ENCODE measurements at places on chromosomes 7 and 10. TPM values are rescaled to one million over a fixed set of nuclear protein-coding genes. Genes with fewer than 3 reads are reported as not detected.

DNA sequence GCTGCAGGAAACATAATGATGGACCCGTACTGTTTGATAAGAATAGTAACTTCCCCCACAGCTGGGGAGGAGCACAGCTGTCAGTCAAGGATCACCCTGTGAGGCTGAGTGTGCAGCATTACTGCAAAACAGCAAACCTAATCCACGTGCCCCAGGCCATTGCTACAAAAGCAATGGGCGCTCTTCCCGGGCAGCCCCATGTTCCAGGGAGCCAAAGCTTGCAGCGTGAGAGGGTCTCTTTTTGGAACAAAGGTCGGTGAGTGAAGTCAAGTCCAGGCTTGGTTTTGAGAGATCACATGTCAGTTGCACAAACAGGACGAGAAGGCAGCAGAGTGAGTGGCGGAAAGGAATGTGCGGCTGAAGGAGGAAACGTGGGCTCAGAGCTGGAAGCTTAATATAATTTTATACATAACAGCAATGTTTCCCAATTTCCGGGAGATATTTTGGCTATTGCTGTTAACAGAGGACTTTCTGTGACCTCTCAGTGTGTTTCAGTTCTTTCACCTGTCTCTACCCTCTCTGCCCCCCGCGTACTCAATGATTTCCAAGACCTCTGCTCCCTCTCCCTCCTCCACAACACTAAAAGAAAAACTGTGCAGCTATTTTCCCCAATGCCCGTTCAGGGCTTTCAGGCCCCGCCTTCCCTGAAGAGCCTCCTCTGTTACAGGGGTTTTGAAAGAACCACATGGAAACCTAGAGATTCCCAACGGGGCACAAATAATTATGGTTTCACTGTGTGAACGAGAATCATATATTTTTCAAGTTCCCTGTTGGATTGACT, 128.9 kb downstream of the MTPAP start:
- H3K27ac ChIP-seq: no peak overlapping the region
- peaks cover 12% of the 10 kb centered on the region for H3K4me1 ChIP-seq
- peaks cover under 1% of the 10 kb centered on the region for H3K27me3 ChIP-seq
- peak overlapping the region; percentile 54 for H3K4me3 ChIP-seq

Gene TMEM270
- not detected for total RNA-seq

GRCh38 chr7:130938661-130939060, 204.7 kb upstream of the KLF14 start:
- H3K36me3 ChIP-seq: peaks cover 4% of the 10 kb centered on the region
- no peak overlapping the region for H3K4me3 ChIP-seq

- H3K4me3 ChIP-seq: no peak overlapping the region
- no peak overlapping the region for H3K27ac ChIP-seq
- peaks cover 20% of the 10 kb centered on the region for H3K4me1 ChIP-seq
- no peaks in the 10 kb centered on the region for H3K27me3 ChIP-seq
- DNase-seq: no peak
Measured at GRCh38 chr7:116924741-116925140, 28.6 kb upstream of the ST7 start.

DNA sequence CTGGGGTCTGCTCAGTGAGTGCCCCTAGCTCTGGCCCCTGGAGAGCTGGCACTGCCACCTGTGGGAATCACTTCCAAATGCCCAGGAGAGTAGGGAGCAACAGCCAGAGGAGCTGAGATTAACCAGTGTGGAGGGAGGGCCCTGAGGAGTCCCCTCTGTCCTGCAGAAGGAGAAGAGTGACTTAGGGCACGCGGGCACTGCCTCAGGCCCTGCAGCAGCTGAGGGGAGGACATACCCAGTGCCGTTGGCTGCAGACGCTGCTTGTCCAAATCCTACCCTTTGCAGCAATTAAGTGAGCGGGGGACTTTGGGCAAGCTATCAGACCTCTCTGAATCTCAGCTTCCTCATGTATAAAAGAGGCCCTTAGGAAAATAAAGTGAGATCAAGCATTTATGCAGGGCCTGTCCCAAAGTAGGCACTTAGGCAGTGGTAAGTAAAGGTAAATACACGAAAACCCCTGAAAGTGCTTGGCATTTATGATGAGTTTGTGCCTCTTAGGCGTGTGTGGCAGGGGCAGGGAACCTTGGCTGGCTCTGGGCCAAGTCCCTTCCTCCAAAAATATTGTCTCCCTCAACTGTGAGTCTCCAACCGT, 16.9 kb downstream of the PRF1 start:
- H3K27ac ChIP-seq: no peak overlapping the region
- no peak overlapping the region for H3K4me3 ChIP-seq
- no peaks in the 10 kb centered on the region for H3K27me3 ChIP-seq
- H3K36me3 ChIP-seq: no peaks in the 10 kb centered on the region
- H3K4me1 ChIP-seq: no peaks in the 10 kb centered on the region

DNA sequence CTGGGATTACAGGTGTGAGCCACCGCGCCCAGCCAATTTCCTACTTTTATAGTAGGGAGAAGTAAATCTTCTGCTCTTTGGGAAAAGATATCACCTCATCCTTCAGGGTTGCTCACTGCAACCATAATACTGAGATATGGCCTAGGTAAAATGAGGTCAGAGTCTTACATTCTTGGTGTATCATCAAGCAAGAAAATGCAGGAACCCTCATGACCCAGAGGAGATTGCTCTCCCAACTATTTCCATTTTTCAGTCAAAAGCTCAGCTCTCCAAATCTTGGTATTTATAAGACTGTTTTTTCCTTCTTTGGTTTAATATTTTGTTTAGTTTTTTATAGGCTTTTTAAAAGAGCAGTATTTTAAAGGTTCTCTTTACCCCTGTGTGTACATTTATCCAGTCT, 20.9 kb upstream of the PHYHIPL start:
- H3K4me1 ChIP-seq: no peaks in the 10 kb centered on the region
- H3K27ac ChIP-seq: no peak overlapping the region
- H3K36me3 ChIP-seq: no peaks in the 10 kb centered on the region

DNA sequence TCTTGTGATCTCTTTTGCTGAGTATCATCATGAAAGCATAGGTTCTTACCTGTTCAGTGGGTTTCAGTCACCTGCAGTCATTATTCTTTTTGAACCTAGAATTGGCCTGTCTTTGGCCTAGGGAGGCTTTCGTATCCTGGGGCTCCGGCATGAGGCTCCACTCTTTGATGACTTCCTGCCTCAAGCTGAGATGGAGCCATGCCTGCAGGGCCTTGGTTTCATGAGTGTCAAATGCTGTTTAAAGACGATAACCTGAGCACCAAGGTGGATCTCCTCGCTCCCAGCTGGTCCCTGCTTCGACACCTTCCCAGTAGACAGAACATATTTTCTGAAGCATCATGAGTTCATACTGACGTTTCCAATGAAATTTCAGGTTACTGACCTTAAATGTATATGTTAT, 597.8 kb upstream of the FOXK1 start:
- no peak for DNase-seq
- no peak overlapping the region for H3K27ac ChIP-seq
- no peaks in the 10 kb centered on the region for H3K27me3 ChIP-seq
- H3K4me3 ChIP-seq: no peak overlapping the region
- H3K36me3 ChIP-seq: no peaks in the 10 kb centered on the region

Gene METTL27
- 2.0 TPM for total RNA-seq

DNA sequence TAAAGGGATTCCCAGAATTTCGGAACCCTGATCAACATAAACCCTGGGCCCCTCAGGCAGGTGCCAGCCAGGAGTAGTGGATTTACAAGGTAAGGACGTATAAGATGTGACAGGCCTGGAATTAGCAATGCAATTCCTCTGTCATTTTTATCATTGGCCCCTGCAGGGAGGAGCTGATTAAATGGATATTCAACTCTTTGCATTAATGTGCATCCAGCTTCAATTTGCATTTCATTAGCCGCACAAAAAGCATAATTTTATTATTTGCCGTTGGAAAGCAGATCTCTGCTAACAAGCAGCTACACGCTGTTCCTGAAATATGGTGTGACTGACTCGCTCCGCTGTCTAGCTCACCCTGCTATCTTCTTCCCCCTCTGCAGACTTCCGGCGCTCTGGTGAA, 195.8 kb downstream of the RPS24 start:
- H3K27me3 ChIP-seq: no peaks in the 10 kb centered on the region
- H3K4me1 ChIP-seq: no peaks in the 10 kb centered on the region
- H3K36me3 ChIP-seq: no peaks in the 10 kb centered on the region
- no peak overlapping the region for H3K4me3 ChIP-seq

Gene PRLHR
- total RNA-seq: not detected

DNA sequence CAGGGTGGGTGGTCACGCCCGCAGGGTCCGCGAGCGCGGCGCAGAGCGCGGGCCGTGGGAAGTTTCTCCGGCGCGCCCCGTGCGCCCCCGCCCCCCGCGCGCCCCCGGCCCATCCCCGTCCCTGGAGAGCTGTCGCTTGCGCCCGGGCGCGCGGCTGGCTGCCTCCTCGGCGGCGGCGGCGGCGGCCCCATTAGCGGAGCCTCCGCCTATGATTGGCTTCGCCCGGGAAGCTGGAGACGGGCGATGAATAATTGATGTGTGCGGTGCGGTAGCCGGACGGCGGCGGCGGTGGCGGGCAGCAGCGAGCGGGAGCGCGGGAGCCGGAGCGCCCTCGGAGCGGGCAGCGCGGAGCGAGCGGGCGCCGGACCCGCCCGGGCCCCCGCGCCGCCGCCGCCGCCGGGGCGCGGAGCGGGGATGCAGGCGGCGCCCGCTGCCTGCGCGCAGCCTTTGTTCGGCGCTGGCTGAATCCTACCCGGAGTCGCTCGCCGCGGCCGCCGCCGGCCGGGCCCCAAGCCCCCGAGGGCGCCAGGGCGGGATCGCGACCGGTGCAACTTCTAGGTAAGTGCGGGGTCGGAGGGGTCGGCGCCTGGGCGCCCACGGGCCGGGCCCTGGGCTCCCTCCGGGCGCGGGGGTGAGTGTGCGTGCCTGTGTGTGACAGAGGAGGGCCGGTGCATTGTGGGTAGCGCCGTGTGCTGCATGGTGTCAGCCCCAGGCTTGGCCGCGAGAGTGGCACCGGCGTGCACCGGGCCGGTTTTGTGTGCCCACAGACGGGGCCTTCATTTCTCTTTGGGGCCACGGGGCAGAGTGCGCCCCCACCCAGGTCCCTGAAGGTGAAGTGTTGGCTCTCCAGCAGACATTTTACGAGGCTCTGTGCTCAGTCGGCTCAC, 103.8 kb upstream of the PPIF start:
- no peak overlapping the region for H3K27ac ChIP-seq
- H3K36me3 ChIP-seq: peaks cover 8% of the 10 kb centered on the region
- no peak overlapping the region for H3K4me3 ChIP-seq
- H3K27me3 ChIP-seq: no peaks in the 10 kb centered on the region
- no peak for DNase-seq

- H3K36me3 ChIP-seq: no peaks in the 10 kb centered on the region
- H3K27me3 ChIP-seq: peaks cover 2% of the 10 kb centered on the region
- H3K4me3 ChIP-seq: no peak overlapping the region
- DNase-seq: no peak
- no peak overlapping the region for H3K27ac ChIP-seq
- H3K4me1 ChIP-seq: peaks cover 13% of the 10 kb centered on the region
Measured at GRCh38 chr10:49647985-49648795, 31.3 kb upstream of the C10orf53 start.

GRCh38 chr7:150994141-150994837, 3.5 kb downstream of the NOS3 start:
- H3K27me3 ChIP-seq: peaks cover 34% of the 10 kb centered on the region
- peaks cover 11% of the 10 kb centered on the region for H3K4me1 ChIP-seq
- H3K27ac ChIP-seq: no peak overlapping the region
- no peak for DNase-seq
- no peaks in the 10 kb centered on the region for H3K36me3 ChIP-seq
- no peak overlapping the region for H3K4me3 ChIP-seq

DNA sequence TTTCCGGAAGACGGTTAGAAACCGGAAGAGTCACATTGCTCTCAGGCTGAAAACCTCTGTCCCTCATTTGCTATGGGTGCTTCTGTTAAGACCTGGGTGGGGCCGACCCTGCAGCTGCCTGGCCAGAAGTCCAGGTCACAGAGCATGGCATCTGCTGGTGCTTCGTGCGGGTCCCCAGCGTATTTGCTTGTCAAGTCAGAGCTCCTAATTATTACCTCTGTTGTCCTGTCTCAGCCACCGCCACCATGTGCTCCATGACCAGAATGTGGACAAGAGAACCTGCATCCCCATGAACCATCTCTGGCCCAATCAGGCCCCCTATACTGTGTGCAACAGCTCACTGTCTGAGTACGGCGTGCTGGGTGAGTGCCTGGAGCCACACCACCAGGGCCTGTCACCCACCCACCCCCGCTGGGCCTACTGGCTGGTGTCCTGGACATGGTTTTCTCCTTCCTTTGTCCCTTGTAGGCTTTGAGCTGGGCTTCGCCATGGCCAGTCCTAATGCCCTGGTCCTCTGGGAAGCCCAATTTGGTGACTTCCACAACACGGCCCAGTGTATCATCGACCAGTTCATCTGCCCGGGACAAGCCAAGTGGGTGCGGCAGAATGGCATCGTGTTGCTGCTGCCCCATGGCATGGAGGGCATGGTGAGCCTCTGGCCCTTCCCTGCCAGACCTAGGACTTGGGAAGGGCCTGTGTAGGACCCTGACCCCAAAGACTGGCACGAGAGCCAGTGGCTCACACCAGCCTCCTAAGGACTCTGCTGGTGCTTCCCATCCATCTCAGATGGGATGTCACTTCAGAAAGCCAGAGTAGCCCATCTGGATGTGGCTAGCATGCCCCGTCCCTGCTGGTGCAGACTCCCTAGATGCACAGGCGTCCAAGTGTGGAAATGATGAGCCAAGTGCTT, 51.3 kb upstream of the ZMIZ2 start:
- H3K27ac ChIP-seq: no peak overlapping the region
- H3K27me3 ChIP-seq: no peaks in the 10 kb centered on the region
- no peak overlapping the region for H3K4me3 ChIP-seq
- no peak for DNase-seq
- H3K4me1 ChIP-seq: no peaks in the 10 kb centered on the region

- no peak for DNase-seq
- no peak overlapping the region for H3K4me3 ChIP-seq
Measured at GRCh38 chr7:73960548-73960947, 67.4 kb upstream of the ELN start.

Gene IFIT2
- 0.15 TPM for total RNA-seq

- no peaks in the 10 kb centered on the region for H3K4me1 ChIP-seq
- H3K27me3 ChIP-seq: peaks cover 3% of the 10 kb centered on the region
- H3K36me3 ChIP-seq: no peaks in the 10 kb centered on the region
Measured at GRCh38 chr7:135800560-135800959, 51.9 kb upstream of the FAM180A start.

DNA sequence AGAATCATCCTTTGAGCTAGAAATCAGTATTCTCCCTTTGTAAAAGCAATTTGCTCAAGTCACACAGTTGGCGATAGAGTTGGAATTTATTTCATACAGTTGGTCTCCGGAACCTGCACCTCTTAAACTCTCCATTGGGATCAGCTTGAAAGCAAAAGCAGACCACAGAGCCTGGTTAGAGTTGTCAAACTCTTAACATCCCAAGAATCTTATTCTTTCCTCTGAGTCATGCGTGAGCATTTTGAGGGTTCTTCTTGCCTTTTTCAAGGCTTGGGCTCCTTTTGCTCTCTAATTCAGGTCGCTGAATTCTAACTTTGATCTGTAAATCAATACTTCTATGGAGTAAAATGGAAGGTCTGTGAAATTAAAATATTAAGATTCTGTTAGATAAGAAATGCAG, 19.6 kb upstream of the SCIN start:
- H3K27ac ChIP-seq: no peak overlapping the region
- DNase-seq: no peak
- no peak overlapping the region for H3K4me3 ChIP-seq
